ENCODE measurements at places on chromosomes 16 and 17.
A peak's percentile ranks its signal among the peaks of the same experiment; 100 is the strongest.

DNA sequence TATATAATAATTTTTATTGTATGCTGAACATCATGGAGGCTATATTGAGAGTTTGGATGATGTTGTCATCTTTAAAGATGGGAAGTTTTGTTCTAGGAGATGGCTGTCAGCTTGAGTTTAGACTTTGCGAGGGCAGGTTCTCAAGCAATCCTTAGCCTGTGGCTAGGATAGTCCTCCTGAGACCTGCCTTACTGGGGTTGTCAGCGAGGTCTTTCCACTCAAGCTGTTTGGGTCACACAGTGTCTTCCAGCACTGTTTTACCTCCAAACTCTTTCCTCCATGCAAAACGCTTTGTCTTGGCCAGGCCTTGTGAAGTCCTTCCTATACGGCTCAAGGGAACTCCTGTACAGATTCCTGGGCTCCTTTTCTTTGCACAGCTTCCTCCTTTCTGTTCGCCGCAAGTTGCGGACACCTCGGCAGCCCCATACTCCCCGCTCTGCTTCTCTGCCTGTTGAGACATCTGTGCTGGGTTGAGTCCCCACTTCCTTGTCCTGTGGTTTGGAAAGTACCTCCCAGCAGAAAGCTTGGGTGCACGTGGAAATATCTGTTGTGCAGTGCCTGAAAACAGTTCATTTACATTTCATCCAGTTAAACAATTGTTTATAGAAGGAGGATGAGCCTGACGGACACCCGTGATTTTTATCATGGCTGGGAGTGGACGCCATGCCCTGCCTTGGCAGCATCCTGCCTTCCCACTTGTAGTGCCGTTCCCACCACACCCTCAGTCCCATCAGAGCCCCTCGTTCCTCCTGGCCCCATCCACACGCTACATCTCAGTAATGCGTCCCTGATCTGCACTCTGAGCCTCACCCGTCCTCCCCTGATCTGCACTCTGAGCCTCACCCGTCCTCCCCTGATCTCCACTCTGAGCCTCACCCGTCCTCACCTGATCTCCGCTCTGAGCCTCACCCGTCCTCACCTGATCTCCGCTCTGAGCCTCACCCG is 55.0 kb upstream of the CBFA2T3 start:
- no peak for DNase-seq

DNA sequence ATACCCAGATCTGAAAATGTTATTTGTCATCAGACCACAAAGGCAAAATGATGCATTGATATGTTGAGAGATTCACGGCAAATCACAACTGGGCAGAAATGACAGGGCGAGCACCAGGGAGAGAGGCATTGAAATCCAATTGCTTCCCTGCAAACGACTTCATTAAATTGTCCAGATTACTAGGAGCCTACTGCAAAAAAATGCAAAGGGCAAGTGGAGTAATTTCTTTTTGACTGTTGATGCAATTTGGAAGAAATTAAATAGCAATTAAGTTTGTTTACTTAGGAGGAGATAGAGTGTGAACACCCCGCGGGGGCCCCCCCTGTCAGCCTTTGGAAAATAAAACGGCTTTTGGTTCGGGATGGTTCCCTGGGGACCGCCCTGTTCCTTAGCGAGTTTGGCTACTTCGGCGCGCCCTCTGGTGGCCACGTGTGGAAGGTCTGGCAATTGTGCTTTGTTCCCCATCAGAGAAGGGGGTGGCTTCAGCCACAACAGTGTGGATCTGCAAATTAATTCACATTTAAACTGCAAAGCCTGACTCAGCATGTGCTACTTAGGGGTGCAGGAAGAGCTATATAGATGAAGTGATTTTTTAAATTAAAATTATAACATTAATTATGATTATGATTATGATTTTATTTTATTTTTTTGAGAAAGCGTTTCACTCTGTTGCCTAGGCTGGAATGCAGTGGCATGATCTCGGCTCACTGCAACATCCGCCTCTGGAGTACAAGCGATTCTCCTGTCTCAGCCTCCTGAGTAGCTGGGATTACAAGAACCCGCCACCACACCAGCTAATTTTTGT is 14.5 kb upstream of the TMC7 start:
- DNase-seq = peak; percentile 93

- DNase-seq = no peak
These were observed 19.3 kb downstream of the TMEM11 start for GRCh38 chr17:21194703-21195102.

GRCh38 chr17:40615068-40615840 is 32.4 kb downstream of the SMARCE1 start:
- DNase-seq = peak; percentile 74

GRCh38 chr16:57773019-57773418 is 29.3 kb downstream of the KIFC3 start:
- no peak for DNase-seq

GRCh38 chr16:1926271-1926670 is 8.1 kb upstream of the HS3ST6 start:
- DNase-seq = no peak

All from iPS-NIHi11 (cell line).